Hepatic stellate cell (primary cell): ENCODE measurements at places on chromosomes 3 and 15.
A peak's percentile ranks its signal among the peaks of the same experiment; 100 is the strongest.

DNA sequence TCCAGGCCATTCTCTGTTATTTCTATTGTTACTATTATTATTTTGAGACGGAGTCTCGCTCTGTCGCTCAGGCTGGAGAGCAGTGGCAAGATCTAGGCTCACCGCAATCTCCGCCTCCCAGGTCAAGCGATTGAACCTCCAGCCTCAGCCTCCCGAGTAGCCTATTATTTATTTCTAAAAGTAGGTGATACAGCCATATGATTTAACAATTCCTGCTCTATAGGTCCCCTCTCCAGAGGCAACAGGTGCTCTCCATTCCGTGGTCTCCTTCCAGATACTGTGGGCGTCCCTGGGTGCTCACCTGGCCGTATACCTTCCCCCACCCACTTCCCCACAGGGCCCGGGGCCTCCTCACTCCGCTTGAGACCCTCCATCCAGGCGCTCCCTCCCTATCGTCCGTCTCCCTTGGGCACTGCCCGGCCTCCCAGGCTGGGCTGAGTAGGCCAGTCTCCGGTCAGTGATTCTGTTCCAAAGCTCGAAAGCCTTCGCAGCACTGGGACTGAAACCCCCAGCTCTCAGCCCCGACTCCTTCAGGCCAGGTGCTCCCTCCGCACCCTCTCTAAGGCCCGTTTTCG, 708 bp upstream of the PTPN23 start:
- no peak for DNase-seq

- no peak for DNase-seq
These were observed 355.3 kb upstream of the NR2F2 start for GRCh38 chr15:95975212-95975611.

DNA sequence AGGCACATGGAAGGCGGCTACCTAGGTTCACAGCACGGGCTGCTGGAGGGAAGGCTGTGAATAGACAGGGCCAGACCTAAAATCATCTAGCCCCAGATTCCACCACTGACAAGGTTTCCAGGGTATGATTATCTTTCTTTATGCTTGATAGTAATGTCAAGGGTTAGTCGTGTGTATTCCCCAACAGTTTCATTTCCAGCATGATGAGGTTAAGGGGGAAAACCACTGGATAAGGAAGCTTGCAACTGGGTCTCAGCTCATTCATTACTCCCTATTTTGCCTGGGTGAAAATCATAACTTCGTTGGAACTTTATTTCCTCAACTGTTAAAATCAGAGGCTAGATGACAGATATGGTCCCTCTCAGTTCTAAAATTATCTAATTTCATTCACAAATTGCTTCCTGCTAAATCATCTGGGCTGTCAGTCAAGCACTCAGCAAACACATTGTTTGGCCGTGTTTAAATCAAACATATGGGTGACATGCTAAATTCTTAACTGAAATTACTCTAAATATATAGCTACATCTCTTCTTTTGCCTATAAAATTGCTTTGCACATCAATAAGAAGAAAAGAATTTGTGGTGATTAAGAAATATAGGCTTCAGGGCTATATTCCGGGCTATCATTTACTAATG, 111.7 kb downstream of the CYP19A1 start:
- DNase-seq = no peak

- DNase-seq = no peak
These were observed 103.4 kb downstream of the TPRG1 start for GRCh38 chr3:189275182-189275581.

DNA sequence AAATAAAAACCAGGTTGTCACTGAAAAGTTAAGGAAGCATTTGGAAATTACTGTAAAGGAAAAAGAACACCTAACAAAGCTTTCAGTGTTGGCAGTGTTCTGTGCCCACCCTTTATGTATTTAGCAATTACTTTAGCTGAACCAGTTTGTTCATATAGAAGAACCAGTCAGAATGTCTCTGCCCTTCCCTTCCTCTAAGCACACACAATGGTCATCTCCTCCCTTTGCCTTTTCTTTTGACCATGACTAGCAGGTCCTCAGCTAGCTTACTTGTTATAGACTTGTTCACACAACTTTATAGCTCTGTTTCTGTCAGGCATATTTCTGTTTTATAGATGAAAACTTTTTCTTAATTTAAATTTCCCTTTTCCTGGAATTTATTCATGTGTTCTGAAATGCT, 59.6 kb downstream of the AKAP13 start:
- no peak for DNase-seq

DNA sequence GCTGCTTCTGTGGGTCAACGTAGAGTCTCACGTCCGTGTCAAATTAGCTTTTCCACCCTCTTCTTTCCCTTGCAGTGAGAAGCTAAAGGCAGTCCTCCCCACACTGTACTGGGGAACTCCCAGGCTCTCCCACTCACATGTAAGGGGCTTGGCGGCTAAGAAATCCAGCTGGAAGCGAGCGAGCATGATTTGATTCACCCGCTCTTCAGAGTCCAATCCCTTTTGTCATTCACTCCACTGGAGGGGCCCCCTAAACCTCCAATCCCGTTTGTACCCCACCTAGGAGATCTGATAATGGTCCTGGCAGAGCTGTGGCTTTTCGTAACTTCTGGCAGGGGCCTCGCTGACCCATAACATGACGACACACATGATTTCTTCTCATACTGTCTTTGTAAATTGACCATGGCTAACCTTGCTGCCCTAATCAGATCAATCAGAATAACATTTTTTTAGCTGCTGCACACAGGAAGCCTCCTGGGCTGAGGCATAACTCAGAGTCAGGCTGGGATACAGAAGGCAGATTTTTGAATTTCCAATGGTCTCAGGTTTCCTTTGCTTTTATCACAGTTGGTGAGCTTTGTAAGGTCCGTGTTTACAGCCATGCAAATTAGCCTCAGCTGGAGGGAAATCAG, 235.2 kb downstream of the GREM1 start:
- no peak for DNase-seq

DNA sequence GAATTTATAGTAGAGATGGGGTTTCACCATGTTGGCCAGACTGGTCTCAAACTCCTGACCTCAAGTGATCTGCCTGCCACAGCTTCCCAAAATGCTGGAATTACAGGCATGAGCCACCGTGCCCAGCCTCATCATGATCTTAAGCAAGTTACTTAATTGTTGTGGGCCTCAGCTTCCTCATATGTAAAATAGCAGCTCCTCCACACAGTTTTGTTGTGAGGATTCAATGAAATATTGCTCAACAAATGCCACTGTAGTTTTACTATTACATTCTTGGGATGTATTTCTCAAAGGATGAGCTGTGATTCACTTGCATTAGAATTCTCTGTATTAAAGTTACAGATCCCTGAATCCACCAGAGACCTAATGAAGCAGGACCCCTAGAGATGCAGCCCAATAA, 168.8 kb downstream of the ADAMTS9 start:
- DNase-seq = no peak

DNA sequence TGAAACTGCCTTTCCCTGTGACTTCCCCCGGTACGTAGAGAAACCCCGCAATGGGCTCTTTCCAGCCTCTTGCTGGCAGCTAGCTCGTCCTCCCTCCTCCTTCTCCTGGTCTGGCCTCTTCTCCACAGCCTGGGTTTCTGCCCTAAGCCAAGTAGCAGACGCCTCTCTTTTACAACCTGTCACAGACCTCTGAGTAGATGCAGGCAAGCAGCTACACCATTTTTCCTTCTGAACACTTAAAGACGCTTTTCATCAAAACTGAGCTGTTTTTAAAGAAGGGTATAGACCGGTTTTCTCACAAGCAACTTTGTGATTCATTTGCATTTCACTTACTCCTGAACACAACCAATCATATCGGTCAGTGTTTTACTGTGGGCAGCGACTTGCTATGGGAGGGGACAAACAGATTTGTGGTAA, 32.0 kb downstream of the ADAMTSL3 start:
- DNase-seq = no peak

DNA sequence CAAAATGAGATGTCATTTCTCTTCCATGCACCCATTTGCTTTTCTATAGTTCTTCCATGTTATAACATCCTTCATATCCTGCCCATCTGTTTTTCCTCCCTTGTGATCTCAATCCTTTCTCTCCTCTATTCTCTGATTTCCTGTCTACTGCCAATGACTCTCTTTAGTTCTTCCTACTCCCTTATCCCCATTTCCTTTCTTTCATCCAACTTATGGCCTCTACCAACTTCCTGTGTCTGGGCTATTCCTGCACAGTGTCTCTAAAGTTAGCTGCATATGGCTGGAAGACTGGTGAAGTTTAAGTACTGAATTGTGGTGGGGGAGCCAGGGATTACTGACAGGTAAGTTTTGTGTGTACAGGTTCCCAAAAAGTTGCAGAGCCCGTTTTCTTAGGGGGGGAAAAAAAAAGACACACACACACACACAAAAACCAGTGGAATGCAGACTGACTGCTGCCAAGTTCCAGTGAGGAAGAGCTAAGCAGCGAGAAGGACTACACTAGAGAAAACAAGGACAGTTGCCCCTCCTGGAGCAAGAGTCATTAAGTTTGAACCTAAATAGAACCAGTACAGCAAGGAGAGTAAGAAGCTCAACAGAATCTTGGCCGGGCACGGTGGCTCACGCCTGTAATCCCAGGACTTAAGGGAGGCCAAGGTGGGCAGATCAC, 28.8 kb downstream of the XRN1 start:
- no peak for DNase-seq

- DNase-seq = peak; percentile 99
These were observed 10.0 kb downstream of the DUSP7 start for GRCh38 chr3:52046186-52046901.

DNA sequence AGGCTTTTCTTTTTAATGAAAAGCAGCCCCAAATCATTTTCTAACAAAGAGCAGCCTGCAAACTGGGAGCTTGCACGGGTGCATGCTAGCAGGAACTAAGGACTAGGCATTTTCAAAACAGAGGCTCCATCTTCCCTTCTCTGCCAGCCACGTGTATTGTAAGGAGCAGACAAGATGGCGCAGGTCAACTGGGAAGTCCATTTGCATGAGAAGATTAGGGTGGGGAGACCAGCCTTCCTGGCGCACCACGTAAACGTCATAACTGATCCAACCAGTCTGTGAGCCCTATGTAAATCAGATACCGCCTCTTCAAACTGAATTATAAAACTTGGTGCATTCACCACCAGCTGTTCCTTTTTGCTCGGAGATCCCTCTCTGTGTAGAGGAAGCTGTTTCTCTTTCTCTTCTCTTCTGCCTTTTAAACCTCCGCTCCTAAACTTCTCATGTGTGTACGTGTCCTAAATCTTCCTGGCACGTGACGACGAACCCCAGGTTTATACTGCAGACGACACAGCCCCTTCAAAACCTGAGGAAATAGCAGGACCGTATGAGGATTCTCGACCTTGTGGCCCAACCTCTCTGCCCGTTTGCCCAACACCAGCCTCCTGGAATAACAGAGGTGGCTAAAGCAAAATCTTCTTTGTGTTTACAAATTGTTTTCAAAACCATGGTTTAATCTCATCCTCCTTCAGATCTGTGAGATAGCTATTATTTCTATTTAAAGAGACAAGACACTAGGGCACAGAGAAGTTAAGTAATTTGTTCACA, 26.4 kb upstream of the SLC30A4 start:
- no peak for DNase-seq

- DNase-seq = no peak
These were observed 5.3 kb downstream of the ZIC4 start for GRCh38 chr3:147400999-147401398.

- DNase-seq = no peak
These were observed 54.5 kb upstream of the TBL1XR1 start for GRCh38 chr3:177251755-177252154.

DNA sequence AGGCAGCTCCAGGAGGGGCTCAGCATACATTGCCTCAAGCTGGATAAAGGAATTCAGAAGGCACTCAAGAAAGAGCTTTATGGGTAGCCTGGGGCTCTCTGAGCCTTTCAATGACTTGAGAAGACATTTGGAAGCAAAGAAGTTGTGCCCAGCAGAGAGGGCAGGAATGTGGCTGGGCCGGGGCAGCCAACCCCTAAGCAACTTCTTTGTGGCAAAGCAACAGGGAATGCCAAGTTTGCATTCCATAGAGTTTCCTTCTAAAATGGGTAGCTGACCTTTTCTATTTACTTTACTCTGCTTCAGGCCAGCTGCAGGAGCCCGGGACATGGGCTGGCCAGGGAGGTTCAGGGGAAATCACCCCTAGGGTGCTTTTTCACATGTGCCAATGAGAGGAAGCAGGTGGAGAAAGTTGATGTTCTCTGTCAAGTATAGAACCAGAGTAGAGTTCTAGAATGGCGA, 45.6 kb downstream of the CCDC12 start:
- no peak for DNase-seq

DNA sequence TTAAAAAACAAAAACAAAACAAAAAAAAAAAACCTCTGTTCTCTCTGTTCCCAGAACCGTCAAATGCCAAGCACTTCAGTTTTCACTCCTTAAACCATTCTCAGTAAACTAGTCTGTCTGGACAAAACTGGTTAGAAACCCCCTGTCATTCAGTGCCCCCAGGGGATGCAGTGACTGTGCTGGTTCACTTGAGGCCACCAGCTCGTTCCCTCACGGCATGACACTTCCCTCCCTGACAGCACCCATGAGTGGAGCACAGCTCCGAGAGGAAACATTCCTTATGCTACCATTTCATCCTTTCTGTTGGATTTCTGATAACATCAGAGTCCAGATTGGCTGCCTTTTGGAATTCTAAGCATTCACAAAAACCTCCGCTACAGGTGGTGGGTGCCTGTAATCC, 244.0 kb upstream of the TPM1 start:
- no peak for DNase-seq

DNA sequence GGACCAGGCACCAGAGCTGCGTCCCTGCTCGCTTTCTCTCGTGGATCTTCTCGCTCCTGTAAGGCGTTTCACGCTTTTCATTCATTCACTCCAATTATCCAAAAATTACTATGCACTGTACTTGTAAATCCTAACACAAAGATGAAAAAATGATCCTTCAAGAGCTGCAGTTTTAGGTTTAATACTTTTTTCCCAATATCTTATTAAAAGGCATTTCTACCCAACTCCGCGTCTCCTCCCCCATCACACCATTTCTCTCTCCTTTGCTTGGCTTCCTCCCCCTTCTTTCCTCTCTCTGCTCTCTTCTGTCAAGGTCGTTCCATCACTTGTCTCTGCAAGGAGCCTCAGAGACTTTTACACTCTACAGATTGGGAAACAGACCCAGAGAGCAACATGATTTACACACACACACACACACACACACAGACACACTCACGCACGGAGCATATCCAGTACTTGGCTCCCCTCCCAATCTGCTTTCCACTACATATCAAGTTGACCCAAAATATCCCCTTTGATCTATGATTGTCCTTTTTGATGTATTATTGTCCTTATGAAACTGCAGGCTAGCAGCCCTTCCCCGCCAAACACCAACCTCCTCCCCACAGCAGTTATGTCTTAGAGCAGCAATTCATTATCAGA, 479 bp upstream of the CLDN1 start:
- DNase-seq = no peak

DNA sequence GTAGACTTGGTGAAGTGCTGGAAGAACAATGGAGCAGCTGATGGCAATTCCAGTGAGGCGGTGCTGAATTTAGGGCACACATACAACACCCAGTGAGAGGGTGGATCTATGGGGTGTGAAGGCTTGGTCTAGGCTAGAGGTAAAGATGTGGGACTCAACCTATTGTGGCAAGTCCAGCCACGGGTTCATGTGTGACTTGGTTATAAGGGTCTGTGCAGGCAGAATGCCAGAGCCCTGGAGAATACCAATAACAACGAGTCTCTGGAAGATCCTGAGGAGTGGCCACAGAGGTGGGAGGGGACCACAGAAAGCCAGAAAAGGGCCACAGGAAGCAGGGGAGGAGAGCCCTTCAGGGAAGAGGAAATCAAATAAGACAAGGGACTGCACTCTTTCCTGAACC, 55.0 kb downstream of the VGLL4 start:
- DNase-seq = no peak

- peak; percentile 16 for DNase-seq
These were observed 520.4 kb upstream of the ALCAM start for GRCh38 chr3:104846270-104846669.

- DNase-seq = no peak
These were observed 13.3 kb upstream of the SRPRB start for GRCh38 chr3:133792171-133792763.
